Activated naive CD8-positive, alpha-beta T cell treated with anti-CD3 and anti-CD28 coated beads, Interleukin-2, amount 10 ng/mL, durations not matched to agents 7 days and 5 days (primary cell): ENCODE measurements at places on chromosomes 5 and 9.

DNA sequence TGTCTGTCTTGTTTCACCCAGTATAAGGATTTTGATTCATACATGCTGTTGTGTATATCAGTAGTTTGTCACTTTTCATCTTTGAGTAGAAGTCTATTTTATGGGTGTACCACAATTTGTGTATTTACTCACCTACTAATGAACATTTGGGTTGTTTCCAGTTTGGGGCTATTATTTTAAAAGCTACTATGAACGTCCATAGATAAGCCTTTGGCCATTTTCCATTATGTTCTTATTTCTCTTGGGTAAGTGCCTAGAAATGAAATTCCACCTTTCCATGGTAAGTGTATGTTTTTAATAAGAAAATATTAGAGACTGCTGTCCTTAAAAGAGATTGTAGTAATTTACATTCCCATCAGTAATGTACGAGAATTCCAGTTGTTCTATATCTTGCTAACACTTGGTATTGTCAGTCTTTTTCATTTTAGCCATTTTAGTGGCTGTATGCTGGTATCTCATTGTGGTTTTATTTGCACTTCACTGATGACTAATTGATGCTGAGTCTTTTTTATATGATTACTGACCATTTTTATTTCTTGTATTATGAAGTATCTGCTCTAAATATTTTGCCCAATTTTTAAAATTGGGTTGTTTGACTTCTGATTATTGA lies 17.9 kb upstream of the PDE8B start:
- DNase-seq: no peak

GRCh38 chr9:89951675-89952074 lies 346.9 kb downstream of the GADD45G start:
- no peak for DNase-seq

GRCh38 chr5:141590127-141590526 lies 28.7 kb downstream of the DIAPH1 start:
- no peak for DNase-seq

GRCh38 chr9:95044731-95045508 lies 272.6 kb downstream of the FANCC start:
- no peak for DNase-seq

- no peak for DNase-seq
These were observed 8.9 kb downstream of the FBXW5 start for GRCh38 chr9:136935651-136936050.
